Uterus (tissue), 4 donors: ENCODE measurements at places on chromosomes 5 and 9. TPM values are rescaled to one million over a fixed set of nuclear protein-coding genes. Genes with fewer than 3 reads are reported as not detected.
A peak's percentile ranks its signal among the peaks of the same experiment; 100 is the strongest.

DNA sequence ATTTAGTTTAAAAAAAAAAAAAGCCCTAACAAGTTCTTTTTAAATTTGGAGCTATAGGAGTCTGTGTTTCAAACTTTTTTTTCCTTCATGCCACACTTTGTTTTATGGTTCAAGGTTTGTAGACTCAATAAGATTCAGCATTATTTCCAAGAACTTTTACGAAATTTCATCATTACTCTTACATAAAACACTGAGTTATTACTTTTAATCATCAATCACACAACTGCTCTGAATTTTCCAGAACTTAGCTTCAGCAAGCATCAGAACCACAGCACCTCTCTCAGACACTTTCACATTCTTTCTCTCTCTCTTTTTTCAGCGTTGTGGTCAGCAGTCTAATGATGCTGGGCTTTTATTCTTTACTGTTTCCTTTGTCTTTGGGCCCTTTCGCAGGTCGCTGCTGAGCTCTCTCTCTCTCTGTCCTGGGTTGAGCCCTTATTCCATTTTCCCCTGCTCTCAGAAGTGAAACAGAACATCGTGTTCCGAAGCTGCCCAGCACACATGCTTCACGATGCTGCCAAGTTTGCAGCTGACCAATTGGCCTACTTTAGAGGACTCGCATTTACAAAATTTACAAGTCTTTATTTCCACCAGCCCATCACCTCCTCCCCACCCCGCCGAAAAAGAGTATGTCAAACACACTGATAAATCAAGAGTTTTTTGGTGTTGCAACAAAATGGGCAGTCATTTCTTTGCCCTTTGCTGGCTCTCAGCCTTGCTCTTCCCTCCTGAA, 44.6 kb upstream of the PIK3R1 start:
- no peaks in the 10 kb centered on the region for H3K4me1 ChIP-seq
- H3K27me3 ChIP-seq, result no peaks in the 10 kb centered on the region
- peak overlapping the region; percentile 82 for H3K27ac ChIP-seq
- no peak overlapping the region for H3K4me3 ChIP-seq

Gene NUTM2F
- total RNA-seq, result not detected

GRCh38 chr5:124341066-124341858, 405.2 kb downstream of the ZNF608 start:
- H3K27me3 ChIP-seq, result no peaks in the 10 kb centered on the region
- DNase-seq, result no peak
- no peaks in the 10 kb centered on the region for H3K36me3 ChIP-seq

GRCh38 chr5:147306351-147306750, 71.5 kb downstream of the STK32A start:
- no peaks in the 10 kb centered on the region for H3K27me3 ChIP-seq
- H3K4me1 ChIP-seq, result no peaks in the 10 kb centered on the region
- H3K4me3 ChIP-seq, result no peak overlapping the region
- no peak for DNase-seq
- H3K27ac ChIP-seq, result no peak overlapping the region

- no peak overlapping the region for H3K4me3 ChIP-seq
- DNase-seq, result no peak
- H3K4me1 ChIP-seq, result no peaks in the 10 kb centered on the region
- H3K36me3 ChIP-seq, result no peaks in the 10 kb centered on the region
- H3K27me3 ChIP-seq, result no peaks in the 10 kb centered on the region
- no peak overlapping the region for H3K27ac ChIP-seq
These were observed 161.1 kb upstream of the EFNA5 start for GRCh38 chr5:107831612-107832395.

GRCh38 chr9:112831969-112832368, 58.7 kb downstream of the SLC46A2 start:
- H3K4me3 ChIP-seq, result no peak overlapping the region
- no peak overlapping the region for H3K27ac ChIP-seq
- no peaks in the 10 kb centered on the region for H3K4me1 ChIP-seq

- no peak overlapping the region for H3K4me3 ChIP-seq
- no peaks in the 10 kb centered on the region for H3K36me3 ChIP-seq
- peak; percentile 45 for DNase-seq
- H3K27ac ChIP-seq, result peak overlapping the region; percentile 58
These were observed 24.4 kb downstream of the SLC6A7 start for GRCh38 chr5:150214289-150214688.

Gene EIF4E1B
- not detected for total RNA-seq

DNA sequence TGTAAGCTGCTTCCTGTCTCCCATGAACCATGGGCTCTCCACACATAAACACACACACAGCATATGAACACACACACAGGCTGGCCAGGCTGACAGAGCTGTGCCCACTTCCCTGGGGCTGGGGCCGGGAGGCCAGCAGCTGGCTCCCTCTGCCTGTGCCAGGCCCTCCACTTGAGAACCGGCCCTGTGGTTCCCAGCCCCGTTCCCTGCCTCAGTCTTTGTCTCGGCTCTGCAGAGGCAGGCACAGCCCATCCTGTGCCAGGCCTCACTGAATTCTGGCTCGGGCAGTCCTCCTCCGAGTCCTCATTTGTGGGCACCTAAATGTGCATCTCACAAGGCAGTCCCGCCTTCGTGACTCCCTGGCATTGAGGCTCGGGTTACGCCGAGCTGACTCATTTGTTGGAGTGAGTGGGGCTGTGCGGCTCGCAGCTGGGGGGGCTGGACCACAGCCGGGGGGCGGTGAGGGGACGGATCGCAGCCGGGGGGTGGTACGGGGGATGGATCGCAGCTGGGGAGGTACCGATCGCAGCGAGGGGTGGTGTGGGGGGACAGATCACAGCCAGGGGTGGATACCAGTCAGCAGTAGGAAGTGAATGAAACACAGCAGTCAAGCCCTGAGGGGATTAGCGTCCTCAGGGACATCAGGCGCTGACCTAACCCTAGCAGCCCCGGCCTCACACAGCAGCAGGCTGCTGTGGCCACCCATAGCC, 72.3 kb downstream of the PSMB7 start:
- no peak overlapping the region for H3K4me3 ChIP-seq
- H3K36me3 ChIP-seq, result no peaks in the 10 kb centered on the region
- H3K27me3 ChIP-seq, result no peaks in the 10 kb centered on the region
- peak; percentile 76 for DNase-seq
- H3K27ac ChIP-seq, result peak overlapping the region; percentile 57

Gene ARHGEF37
- 7.6 TPM for total RNA-seq
